Gastroesophageal sphincter (tissue), 4 donors: ENCODE measurements at places on chromosomes 7 and 10.

GRCh38 chr10:78609976-78610375 lies 458.8 kb upstream of the ZMIZ1 start:
- no peak for ATAC-seq

DNA sequence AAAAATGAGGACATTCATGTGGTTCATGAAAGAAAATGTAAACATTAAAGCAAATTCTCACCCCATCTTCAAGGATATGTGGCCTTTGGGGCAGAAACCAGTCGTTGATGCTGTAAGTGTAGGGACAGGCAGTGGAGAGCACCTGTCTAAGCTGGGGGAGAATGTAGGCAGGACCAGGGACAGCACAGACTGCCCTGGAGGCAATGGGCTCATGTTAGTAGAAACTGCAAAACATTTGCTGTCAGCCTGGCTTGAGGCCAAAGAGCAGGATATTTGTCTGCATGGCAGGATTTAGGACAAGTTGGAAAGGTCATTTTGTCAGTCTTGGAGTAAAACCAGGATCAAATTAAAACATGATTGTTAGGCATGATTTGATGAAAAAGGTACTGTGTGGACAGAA lies 211.6 kb upstream of the AGK start:
- ATAC-seq = no peak

GRCh38 chr10:58385784-58386112 lies 538 bp downstream of the TFAM start:
- ATAC-seq = no peak

GRCh38 chr7:129073738-129074137 lies 18.8 kb upstream of the TNPO3 start:
- no peak for ATAC-seq

DNA sequence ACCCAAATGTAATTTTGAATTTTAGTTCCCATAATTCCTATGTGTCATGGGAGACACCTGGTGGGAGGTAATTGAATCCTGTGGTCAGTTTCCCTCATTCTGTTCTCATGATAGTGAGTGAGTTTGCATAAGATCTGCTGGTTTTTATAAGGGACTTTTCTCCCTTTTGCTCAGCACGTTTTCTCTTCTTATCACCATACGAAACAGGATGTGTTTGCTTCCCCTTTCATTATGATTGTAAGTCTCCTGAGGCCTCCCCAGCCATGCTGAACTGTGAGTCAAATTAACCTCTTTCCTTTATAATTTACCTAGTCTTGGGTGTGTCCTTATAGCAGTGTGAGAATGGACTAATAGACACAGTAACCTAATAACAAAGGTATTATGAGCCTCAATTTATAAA lies 36.1 kb upstream of the ZNF736 start:
- ATAC-seq = no peak

- ATAC-seq = no peak
Measured at GRCh38 chr7:41892356-41893100, 189.6 kb upstream of the INHBA start.

DNA sequence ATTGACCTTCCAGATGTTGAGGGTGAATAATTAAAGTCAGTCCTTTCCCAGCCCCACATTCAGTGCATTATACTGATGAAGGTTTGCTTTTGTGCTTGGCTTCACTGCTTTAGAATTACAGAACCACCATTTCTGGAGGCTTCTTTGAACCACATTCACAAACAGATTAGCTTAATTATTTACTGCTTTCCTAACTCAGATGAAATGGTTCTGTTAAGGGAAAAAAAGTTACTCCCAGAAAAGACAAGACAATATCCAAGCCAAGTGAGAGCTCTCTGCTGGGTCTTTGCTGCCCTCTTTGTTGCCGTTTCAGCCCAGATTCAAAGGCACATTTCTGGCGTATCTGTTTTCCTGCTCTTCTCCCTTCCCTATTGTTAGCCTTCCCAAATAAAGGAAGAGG lies 188.9 kb downstream of the AHR start:
- ATAC-seq = no peak

- no peak for ATAC-seq
Measured at GRCh38 chr7:22856416-22856815, 33.8 kb upstream of the TOMM7 start.

DNA sequence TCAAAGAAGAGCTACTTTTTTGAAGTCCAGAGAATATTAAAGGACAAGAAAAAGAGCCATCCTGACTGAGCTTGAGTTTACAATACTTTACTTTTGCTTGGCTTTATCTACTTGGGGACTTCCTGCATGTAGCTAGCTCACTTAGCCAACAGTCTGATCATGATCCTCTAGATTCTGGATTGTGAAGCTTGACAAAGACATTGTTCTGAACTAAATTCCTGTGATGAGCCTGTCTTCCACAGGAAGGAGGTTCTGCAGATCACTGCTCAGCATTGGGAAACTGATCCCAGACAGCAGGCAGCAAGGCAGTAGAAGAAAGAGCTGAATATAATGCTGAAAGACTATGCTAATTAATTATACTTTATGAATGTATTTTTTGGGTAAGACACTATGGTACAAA lies 296.4 kb downstream of the DGKB start:
- no peak for ATAC-seq

DNA sequence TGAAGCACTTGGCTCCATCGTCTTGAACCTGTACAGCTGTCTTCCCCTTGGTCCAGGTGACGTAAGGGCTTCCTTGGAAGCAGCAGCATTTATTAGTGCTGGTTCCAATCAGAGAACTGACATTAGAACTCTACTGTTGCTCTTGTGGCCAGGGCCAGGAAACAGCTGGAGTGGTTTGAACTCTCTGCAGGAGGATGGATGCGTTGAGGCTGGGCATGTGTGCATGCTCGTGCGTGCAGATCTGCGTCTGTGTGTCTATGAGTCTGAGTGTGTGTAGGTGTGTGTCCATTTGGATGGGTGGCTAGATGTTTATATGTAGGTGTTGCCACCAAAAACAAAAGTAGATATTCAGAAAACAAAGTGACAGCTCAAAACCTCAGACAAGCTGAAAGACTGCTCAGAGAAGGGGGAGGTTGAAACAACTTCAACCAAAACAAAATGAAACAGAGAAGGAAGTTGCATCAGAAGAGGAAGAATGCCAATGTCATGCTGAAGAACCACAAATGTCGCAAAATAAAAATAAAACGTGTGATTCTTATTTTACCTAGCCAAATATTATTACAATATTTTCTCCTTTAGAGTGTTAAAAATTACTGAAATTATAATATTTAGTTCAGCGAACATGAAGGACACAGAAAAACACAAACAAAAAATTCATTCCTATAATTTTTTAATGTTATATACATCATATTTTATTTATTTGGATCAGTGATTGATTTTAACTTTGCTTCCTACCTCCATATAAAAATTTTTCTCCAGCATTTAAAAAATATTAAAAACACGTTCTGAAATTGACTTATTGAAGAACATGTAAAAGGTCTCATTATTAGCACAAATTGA lies 96.1 kb upstream of the MKLN1 start:
- peak; percentile 66 for ATAC-seq
